ENCODE measurements at places on chromosomes 11 and 22.
A peak's percentile ranks its signal among the peaks of the same experiment; 100 is the strongest.

GRCh38 chr11:21072558-21072957 lies 403.2 kb downstream of the NELL1 start:
- no peak for DNase-seq

- no peak for DNase-seq
Measured at GRCh38 chr11:102555091-102555490, 24.5 kb upstream of the MMP7 start.

DNA sequence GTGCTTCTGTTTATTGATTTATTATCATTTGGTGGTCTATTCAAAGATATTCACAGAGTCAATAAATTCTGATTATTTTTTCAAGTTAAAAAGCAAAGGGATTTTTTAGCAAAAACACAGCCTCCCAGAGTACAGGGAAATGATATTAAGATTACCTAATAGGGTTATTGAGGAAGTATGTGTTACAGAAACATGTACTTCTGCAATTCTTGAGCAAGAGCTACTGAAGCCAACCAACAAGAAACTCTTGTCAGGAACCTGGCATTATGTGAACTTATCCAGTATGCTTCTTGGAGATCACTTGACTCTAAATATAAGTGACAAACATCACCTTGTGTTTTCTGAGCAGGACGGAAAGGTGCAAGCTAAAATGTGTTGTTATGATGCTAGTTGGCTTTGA lies 42.0 kb upstream of the CARD18 start:
- peak; percentile 69 for DNase-seq

GRCh38 chr11:117189941-117190544 lies 9.1 kb upstream of the TAGLN start:
- no peak for DNase-seq

GRCh38 chr22:39296535-39296934 lies 22.9 kb downstream of the RPL3 start:
- no peak for DNase-seq

DNA sequence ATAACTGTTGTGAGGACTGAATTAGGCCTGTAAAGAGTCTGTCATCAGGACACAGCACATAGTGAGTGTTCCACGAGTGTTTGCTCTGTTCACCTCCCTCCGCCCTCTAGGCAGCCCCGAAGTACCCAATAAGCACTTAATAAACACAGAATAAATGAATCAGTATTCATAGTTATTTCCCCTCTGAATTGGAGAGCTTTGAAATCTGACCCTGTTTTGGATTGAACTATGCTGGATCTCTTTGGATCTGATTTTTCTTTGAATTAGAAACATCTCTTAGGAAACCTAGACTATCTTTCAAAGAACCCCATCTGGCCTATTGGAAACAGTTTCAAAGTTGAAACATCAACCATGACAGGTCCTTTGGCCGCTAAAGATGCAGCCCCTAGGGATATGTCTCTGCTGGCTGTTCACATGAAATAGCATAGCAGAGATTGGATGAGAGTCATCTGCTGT lies 615.5 kb downstream of the NTM start:
- DNase-seq = no peak

DNA sequence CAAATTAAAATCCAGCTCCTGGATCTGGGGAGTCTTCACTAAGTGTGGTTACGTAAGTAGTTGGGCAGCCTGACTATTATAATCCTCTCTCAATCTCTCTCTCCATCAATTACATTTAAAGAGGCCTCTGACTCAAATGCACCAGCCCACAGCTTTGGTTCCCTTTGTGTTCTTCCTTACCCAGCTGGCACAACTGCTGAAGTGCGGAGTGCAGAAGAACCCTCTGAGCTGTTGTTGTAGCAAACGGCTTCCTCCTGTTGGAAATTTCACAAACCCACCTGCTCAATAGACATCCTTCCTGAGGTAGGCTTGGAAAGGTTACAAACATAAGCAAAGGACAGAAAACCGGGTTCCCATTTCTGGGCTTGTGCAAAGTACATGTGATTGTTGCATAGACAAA lies 17.0 kb upstream of the SORL1 start:
- peak; percentile 43 for DNase-seq

- no peak for DNase-seq
Measured at GRCh38 chr11:12761029-12761428, 86.8 kb downstream of the TEAD1 start.

- DNase-seq = no peak
Measured at GRCh38 chr11:103354656-103355055, 245.4 kb downstream of the DYNC2H1 start.

DNA sequence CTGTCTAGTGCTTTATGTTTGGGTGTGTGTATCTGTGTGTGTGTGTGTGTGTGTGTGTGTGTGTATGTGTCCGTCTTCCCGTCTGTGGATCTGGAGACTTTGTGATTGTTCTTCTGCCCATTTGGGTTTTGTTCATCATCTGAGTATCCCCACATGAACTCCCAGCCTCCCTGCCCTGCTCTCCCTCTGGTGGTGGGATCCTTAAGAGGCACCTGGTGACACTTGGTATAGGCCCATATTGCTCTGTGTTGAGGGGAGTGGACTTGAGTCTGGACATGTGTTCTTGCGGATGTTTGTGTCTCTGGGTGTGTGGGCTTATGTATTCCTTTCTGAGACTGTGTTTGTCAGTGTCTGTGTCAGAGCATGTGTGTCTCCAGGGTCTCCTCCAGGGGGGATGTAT lies 15.3 kb downstream of the RCOR2 start:
- no peak for DNase-seq

DNA sequence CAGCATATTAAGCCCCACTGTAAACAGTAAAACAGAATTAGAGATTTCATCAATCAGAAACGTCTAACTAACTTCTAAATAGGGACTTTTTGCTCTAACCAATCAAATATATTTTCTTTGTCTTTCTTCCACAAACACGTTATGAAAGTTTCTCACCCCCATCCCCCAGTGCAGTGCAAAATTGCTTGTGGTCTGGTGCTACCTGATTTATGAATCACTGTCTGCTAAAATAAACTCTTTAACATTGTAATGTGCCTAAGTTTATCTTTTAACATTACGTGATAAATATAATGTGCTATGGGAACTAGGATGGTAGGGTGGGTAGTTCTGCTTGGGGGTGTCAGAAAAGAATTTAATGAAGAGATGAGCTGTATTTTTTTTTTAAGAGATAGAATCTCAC lies 47.3 kb upstream of the SLC5A1 start:
- DNase-seq = no peak

- DNase-seq = no peak
Measured at GRCh38 chr11:115263799-115264656, 240.2 kb downstream of the CADM1 start.

DNA sequence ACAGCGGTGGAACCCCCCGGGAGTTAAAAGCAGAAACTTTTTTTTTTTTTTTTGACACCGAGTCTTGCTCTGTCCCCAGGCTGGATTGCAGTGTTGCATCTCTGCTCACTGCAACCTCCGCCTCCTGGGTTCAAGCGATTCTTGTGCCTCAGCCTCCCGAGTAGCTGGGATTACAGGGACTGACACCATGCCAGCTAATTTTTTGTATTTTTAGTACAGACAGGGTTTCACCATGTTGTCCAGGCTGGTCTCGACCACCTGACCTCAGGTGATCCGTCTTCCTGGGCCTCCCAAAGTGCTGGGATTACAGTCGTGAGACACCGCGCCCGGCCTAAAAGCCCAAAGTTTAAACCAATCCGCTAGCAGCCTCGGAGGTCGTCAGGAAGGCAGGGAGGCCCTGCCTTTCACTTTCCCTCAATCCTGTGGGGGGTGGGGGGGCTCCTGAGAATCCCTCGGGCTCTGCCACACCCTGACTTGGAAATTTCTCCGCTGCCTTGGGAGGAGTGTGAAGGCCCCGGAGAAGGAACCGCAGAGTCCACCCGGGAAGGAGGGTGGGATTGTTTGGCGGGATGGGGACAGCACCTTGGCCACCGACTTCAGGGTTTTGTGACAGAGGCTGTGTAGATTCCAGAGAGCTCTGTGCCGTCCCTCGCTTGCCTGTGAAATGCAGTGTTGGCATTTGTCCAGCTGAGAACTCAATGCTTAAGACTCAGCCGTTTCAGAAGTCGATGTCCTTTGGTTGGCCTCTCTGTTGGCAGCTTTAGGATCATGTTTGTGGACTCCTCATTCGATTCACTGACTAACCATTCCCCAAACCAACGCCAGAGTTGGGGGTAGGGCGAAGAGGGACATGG lies 1.0 kb downstream of the ARHGAP8 start:
- no peak for DNase-seq

- DNase-seq = no peak
Measured at GRCh38 chr22:45893516-45893915, 83.4 kb downstream of the WNT7B start.

GRCh38 chr11:131404010-131404409 lies 33.6 kb downstream of the NTM start:
- no peak for DNase-seq

- DNase-seq = no peak
Measured at GRCh38 chr11:62477927-62478326, 59.1 kb downstream of the SCGB1A1 start.

GRCh38 chr11:122355968-122356367 lies 240.0 kb upstream of the BLID start:
- no peak for DNase-seq

GRCh38 chr11:57191311-57192219 lies 9.8 kb downstream of the LRRC55 start:
- DNase-seq = no peak

DNA sequence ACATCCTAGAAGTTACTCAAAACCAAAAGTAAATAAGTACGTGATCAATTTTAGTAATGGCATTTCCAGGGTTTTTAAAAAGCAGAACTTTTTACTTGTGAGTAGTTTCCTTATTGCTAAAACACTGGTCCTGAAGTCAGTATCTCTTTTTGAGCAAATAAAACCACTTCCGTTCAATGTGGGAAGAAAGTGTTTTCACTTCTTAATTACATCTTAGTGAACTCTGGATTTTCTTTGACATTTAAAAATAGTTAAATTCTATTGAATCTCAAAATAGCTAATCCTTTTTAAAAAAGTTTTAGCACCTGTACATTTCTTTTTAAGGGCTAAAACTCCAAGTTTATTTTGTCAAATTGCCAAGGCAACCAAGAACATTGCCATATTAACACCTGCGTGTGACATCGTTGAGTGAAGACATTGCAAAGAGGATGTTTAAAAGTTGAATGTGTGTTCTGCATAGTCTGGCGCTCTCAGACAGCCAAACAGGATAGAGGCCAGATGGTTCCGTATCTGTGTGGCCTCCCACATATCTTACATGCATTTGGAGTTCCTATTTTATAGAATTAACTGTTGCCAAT lies 17.2 kb upstream of the OR5B21 start:
- peak; percentile 56 for DNase-seq

DNA sequence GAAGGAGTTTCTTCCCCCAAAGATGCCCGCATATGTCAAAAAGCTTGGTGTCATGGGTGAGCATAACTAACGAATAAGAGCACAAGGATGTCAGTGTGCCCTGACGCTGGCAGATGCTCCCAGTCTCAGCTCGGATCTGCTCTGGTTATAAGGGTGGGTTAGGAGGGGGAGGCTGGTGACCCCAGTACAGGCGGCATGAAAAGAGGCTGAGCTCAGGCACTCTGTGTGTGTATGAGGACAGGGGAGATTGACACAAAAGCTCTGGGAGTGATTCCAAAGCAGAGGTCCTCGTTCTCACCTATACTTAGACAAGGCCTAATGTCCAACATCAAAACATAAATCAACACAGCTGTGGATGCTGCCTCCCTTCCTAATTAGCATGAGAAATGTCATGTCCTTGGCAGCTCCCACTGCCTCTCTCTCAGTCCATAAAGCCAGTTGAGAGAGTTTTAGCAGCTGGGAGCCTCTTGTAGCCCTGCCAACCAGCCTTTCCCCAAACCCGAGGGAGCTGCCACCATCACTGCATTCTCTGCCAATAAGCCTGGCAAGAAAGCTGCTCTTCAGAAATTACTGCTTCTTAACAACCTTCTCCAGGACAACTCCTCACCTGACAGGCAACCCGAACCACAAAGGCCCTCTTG lies 59.8 kb downstream of the SC5D start:
- no peak for DNase-seq

DNA sequence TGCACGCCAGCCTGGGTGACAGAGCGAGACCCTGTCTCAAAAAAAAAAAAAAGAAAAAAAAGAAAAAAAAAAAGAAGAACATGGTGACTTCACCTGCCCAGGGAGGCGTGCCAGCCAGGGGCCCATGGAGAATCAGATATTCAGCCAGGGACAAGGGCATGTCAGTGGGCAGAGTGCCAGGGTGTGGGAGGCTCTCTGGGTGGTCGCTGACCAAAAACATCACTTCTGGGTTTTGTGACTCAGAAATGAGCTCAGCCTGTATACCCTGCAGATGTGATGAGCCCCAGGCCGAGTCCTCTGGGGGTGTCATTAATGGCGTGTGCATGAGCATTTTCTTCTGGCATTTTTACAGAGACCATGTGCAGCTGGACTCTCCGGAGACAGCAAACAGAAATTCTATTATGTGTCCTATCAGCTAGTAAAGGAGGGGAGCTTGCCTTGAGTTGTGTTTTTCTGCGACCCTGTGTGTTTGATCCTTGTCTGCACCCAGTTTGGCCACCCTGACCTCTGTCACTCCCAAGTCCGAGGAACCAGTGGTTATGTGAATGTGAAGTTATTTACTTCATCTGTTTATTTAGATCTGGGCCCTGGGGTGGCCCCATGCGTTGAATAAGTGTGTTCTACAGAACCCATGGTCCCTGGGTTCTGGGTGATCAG lies 53.6 kb downstream of the BCR start:
- peak; percentile 39 for DNase-seq

DNA sequence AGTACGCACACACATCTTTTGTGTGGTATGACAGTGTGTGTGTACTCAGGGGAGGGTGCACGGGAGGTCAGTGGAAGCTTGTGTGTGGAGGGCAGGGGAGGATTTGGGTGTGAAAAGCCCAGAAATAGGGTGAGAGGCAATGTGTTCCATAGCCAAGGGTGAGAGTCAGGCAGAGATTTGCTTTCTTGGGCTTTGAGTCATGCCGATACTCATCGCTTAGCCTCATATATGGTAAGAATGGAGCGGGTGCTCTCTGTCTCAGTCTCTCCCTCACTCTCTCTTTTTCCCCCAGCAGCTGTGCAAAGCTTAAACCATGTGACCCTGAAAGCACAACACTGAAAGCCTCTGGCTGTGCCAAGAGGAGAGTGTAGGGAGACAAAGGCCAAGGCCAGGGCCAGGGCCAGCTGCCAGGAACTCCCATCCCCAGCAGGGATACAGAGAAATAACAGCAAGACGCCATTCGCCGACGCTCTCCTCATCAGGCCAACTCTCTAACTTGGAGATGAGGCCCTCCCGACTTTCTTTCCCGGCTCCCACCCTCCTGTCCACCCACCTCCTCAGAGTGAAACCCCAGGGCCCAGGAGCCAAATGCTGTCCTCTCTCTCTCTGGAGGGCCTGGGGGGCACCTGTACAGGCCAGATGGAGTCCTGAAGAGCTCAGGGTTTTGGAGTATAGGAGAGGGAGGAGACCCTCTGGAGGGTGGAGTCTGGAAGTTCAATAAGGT lies 20.3 kb upstream of the MICAL3 start:
- no peak for DNase-seq

DNA sequence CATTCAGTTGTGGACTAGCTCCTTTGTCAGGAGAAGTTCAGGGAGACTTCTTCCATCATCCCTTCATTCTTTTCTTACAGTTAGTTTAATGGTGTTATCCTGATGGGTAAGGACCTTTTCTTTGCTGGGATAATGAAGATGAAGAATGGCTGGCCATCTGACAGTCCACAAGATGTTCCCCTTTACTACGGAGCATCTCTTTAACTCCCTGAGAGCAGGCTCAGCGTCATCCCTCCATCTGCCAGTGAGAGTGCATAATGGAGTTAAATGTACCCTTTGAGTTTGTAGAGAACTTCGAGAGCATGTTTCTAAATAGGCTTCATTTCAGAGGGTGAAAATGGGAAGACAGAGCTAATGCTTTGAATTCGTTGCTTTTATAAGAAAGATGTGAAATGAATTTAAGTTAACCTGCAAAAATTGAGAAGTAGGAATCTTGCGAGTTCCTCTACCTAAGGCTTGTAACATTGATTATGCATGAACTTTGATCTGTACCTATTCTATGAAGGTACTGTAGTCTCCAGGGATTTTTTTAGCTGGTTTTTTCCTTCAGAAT lies 1.7 kb downstream of the EP300 start:
- peak; percentile 38 for DNase-seq

All from suppressor macrophage treated with lipopolysaccharide for 1 hour (primary cell).